NCI-H446 (cell line): ENCODE measurements at places on chromosomes 5 and 9.

- no peak for DNase-seq
These were observed 12.1 kb downstream of the CXCL14 start for GRCh38 chr5:135566422-135567400.

DNA sequence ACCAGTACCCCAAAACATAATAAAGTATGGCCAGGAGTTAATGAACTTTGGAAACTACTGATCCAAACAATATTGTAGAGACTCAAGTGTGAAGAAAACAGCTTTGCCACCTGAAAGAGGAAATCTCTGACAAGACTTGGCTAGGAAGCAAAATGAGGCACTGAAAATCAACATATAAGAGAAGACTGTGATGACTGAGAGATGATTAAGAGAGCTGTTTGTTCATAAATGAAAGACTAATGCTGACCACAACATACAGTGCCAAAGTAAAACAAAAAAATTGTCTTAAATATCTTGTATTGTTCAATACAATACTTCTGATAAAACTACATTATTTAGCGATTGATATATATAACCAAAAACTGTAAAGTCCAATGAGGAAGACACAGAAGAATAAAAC lies 7.2 kb downstream of the RC3H2 start:
- DNase-seq = no peak

GRCh38 chr9:91481972-91482371 lies 58.3 kb upstream of the NFIL3 start:
- no peak for DNase-seq

DNA sequence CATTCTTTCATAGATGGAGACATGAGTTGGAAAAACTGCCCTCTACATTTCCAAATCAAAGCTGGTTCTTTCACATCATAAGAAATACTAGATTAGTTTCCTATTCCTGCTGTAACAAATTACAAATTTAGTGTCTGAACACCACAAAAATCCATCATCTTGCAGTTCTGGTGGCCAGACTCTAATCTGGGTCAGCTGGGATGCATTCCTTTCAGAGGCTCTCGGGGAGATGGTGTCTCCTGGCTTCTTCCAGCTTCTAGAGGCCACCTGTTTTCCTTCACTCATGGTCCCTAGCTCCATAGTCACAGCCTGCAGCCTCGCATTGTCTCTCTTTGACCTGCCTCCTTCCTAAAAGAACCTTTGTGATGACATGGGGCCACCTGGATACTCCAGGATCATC lies 65.2 kb downstream of the RETREG1 start:
- no peak for DNase-seq

DNA sequence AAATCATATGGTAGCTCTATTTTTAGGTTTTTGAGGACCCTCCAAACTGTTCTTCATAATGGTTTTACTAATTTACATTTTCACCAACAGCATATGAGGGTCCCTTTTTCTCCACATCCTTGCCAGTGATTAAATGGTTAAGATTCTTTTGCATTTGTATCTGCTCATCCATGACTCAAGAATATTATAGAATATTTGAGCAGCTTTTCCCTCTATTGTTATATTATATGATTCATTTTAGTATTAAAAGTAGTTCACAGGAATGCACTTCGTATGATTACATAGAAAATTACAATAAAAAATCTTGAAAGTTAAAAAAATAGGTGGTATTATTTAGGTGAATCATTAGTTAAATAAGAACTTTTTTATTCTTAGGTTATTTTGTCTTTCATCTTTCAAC lies 140.7 kb downstream of the WDR70 start:
- DNase-seq = no peak

DNA sequence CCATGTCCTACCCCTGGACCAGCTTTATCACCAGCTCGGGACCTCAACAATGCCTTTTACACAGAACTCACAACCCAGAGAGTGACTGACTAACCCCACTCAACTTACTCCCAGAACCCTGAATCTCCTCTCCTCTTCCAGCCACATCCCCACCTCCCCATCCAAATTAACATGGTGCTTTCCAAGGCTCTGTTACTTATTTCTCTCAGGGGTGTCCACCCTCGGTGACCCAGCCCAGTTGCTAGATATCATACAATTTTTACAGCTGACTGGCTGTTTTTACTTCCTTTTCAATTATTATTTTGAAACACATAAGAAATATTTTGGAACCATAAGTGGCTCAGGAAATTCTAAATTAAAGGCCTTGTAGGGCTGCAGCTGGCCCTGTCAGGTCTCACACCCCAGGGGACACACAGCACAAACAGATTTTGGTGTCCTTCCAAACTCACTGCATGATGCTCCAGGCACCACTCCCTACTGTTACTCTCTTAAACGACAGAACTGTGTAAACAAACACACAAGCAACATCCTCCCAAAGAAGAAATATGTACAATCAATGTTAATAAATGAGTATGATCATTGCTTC lies 180.6 kb downstream of the ADAMTS12 start:
- no peak for DNase-seq

- no peak for DNase-seq
These were observed 53.6 kb downstream of the RAB24 start for GRCh38 chr5:177249761-177250537.

- no peak for DNase-seq
These were observed 803.1 kb upstream of the COX7C start for GRCh38 chr5:85814596-85814995.
